GM23248 (cell line): ENCODE measurements at places on chromosomes 2 and 18.

GRCh38 chr2:176526995-176527901 is 258.0 kb downstream of the MTX2 start:
- peak; percentile 27 for DNase-seq

DNA sequence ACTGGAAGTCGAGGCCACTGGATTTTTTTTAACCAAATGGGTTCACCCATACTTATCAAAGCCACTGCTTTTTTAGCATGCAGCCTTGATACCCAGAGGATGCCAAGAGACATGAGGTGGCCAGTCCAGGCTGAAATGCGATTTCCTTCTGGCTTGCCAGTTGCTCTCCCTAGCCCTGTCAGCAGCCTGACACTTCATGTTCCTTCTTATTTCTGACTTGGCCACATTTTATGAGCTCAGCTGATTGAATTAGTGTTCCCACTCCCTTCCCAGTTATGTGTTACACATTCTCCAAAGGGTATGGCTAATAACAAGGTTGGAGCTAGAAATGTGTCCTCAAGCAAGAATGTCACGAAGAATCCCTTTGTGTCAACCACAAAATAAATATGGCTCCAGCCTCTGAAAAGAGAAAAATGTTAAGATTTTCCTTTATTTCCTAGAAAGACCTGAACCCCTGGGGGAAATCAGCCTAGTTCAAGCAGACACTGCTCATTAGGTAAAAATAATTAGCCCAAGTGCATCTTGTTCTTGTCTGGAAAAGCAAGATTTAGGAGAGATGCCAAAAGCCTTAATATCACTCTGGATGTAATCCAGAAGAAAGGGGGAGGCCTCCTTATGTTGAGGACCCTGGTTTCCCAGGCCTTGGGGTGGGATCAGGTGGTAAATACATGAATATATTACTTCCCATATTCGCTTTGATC is 121.7 kb upstream of the TACR1 start:
- DNase-seq = no peak

DNA sequence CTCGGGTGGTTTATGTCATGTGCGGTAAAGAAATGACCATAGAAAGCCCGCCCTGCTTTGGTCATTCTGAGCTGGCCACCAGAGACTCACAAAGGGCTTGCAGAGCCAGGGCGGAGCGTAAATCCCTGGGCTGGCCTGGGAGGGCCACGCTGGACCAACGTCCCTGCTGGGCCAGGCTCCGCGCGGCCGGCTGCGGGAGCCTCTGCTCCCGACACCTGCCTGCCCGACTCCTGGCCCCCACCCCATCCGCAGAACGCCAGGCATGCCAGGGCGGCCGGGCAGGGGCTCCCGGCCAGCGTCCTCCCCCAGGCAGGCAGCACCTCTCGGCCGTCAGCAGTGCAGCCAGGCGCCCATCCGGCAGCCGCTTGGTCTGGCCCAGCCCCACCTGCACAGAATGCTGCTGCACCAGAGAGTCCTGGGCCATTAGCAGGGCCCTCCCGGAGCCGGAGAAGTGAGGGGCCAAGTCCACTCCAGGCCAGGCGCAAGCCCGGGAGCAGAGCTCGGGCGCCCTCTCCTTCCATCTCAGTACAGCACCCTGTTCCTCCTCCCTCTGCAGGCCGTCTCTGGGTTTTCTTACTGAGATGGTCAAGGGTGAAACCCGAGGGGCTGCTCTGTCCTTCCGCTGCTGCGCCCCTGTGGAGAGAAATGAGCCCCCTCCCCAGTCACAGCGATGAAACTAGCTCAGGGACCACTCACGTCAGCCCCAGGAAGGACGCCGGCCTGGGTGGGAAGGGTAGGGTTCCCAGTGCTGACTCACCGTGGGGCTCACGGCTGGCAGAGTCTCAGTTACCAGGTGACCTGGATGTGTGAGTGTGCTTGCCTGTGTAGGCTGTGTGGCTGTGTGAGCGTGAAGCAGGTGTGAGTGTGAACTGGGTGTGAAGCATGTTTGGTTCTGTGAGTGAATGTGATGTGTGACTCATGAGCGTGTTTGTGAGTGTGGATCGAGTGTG is 83.3 kb downstream of the PTGR3 start:
- DNase-seq = no peak

DNA sequence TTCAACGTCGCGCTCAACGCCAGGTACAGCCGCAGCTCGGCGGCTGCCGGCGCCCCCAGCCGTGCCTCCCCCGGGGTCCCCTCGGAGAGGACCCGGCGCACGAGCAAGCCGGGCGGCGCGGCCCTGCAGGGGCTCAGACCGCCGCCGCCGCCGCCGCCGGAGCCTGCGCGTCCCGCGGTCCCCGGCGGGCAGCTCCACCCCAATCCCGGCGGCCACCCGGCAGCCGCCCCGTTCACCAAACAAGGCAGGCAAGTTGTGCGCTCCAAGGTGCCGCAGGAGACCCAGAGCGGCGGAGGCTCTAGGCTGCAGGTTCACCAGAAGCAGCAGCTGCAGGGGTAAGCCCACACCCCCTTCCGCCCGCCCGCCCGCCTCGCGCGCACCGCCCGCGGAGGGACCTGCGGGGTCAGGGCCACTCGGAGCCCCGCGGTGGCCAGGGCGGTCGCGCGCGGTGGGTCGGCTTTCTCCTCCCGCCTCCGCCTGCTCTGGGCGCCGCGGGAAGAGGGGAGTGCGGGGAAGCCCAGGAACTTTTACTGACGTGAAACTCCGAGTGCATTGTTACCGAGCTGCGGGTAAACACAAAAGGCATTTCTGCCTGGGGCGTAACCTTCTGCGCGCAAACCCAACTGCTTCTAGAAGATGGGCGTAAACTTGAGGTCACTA is 861 bp downstream of the LTBP1 start:
- DNase-seq = peak; percentile 54

DNA sequence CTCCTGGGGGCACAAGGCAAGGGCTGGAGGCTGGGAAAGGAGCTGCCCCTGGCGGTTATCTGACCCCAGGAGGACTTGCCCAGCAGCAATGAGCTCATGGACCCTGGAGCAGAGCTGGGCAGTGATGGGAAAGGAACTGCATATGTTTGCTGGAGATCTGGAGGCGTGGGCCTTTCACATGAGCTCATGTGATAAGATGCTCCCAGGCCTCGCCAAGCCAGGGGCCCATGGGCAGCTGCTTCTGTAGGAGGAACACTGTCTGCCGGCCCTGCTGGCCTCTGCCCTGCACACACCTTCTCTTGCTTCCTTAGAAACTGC is 9.0 kb upstream of the NPPC start:
- DNase-seq = no peak

GRCh38 chr18:63882333-63883141 is 5.0 kb upstream of the SERPINB2 start:
- DNase-seq = peak; percentile 95
